ENCODE measurements at places on chromosomes 6 and 20. TPM values are rescaled to one million over a fixed set of nuclear protein-coding genes. Genes with fewer than 3 reads are reported as not detected.

DNA sequence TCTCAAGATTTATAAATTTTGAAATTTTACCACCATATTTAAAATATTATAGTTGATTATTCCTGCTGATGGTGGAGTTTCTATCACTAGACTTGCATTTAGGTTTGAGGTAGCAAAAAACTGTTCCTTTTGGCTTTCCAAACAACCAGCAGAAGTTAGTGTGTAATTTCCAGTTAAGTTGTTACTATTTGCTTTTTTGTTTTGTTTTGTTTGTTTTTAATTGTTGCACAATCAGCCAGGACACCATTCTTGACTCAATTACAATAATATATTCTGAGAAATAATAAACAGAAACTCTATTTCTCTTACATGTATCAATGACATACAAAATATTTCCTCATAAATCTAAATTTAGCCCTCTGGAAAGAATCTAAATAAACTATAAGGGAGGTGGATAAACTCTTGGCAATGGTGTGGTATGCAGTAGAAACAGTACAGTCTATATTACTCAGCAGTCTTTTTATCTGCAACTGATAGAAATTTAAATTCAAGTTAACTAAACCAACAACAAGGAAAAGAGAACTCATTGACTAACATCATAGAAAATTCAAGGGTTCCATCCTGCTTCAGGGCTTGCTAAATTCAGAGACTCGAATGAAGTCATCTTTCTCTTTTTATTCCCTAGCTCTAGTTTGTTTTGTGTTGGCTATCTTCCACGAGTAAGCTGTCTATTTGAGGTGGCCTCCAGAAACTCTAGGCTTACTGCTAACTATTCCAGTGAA is 19.4 kb upstream of the COL19A1 start:
- no peak for DNase-seq
- H3K27ac ChIP-seq, result no peak overlapping the region
- no peaks in the 10 kb centered on the region for H3K4me1 ChIP-seq
- no peak overlapping the region for H3K4me3 ChIP-seq

GRCh38 chr20:37231947-37232630 is 29.5 kb downstream of the GHRH start:
- DNase-seq, result no peak
- no peaks in the 10 kb centered on the region for H3K27me3 ChIP-seq
- H3K4me3 ChIP-seq, result no peak overlapping the region
- no peak overlapping the region for H3K27ac ChIP-seq

- H3K27me3 ChIP-seq, result peaks cover 54% of the 10 kb centered on the region
- H3K27ac ChIP-seq, result no peak overlapping the region
- H3K4me3 ChIP-seq, result no peak overlapping the region
- DNase-seq, result no peak
- H3K4me1 ChIP-seq, result peaks cover 16% of the 10 kb centered on the region
Measured at GRCh38 chr20:663315-664090, 10.5 kb upstream of the SRXN1 start.

GINS1 gene
- total RNA-seq, result 13.7 TPM

- H3K4me3 ChIP-seq, result no peak overlapping the region
- DNase-seq, result no peak
- no peak overlapping the region for H3K27ac ChIP-seq
- peaks cover 88% of the 10 kb centered on the region for H3K27me3 ChIP-seq
- no peaks in the 10 kb centered on the region for H3K4me1 ChIP-seq
Measured at GRCh38 chr6:30450548-30450908, 38.8 kb upstream of the HLA-E start.

GRCh38 chr20:3106658-3107463 is 22.3 kb upstream of the AVP start:
- no peaks in the 10 kb centered on the region for H3K36me3 ChIP-seq
- no peaks in the 10 kb centered on the region for H3K4me1 ChIP-seq
- DNase-seq, result no peak
- H3K4me3 ChIP-seq, result no peak overlapping the region
- H3K27me3 ChIP-seq, result no peaks in the 10 kb centered on the region
- H3K27ac ChIP-seq, result no peak overlapping the region

GRCh38 chr6:13461805-13462204 is 25.6 kb downstream of the GFOD1 start:
- H3K36me3 ChIP-seq, result no peaks in the 10 kb centered on the region
- H3K4me1 ChIP-seq, result peaks cover 9% of the 10 kb centered on the region
- no peak overlapping the region for H3K27ac ChIP-seq

GRCh38 chr6:46734867-46735719 is at the start of gene PLA2G7:
TSS of gene PLA2G7 (minus strand) at chr6:46735375. CDS start at chr6:46722891, 12,484 bp downstream.
- peaks cover 63% of the 10 kb centered on the region for H3K27me3 ChIP-seq
- H3K27ac ChIP-seq, result peak within 1 kb of the TSS; percentile 74
- H3K4me1 ChIP-seq, result no peaks in the 10 kb centered on the region
- peak within 1 kb of the TSS; percentile 91 for H3K4me3 ChIP-seq
- H3K36me3 ChIP-seq, result no peaks in the 10 kb centered on the region

GRCh38 chr20:33005132-33005566 is 916 bp upstream of the SUN5 start:
- H3K27me3 ChIP-seq, result peaks cover 19% of the 10 kb centered on the region
- DNase-seq, result no peak
- H3K4me1 ChIP-seq, result no peaks in the 10 kb centered on the region
- no peak overlapping the region for H3K4me3 ChIP-seq

All from type B pancreatic cell (in vitro differentiated cells).